ENCODE measurements at places on chromosomes 5 and 9.
A peak's percentile ranks its signal among the peaks of the same experiment; 100 is the strongest.

- DNase-seq, result no peak
Measured at GRCh38 chr9:134888603-134889190, 8.1 kb downstream of the FCN2 start.

- DNase-seq, result no peak
Measured at GRCh38 chr5:81202655-81203054, 30.5 kb upstream of the CKMT2 start.

- no peak for DNase-seq
Measured at GRCh38 chr9:76803762-76804161, 39.5 kb downstream of the PCA3 start.

GRCh38 chr5:27503813-27504212 is 465.4 kb upstream of the CDH9 start:
- no peak for DNase-seq

DNA sequence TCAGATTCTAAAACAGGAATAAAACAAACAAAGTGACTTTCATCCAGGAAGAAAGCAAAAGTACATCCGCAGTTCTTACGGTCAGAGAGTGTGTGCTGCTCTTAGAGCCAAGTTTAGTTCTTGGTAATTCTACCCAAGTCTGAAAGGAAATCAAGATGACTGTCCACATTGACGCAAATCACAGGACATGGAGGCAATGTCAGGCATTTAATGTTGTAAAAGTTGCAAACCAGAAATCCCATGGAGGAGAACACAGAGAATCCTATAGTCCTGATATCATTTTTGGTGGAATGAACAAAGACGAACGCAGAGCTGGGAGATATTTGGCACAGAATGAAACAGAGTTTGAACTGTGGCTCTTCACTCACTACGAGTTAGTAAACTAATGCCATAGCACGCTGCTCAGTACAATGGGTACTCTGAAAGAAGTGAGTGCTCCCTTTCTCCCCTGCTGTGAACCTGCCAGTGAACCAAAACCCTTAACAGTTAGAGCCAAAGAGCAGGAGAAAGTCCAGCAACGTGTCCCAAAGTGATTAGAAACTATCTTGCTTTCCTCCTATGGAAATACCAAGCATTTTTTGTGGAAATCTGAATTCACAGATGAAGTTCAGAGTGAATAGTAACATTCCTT is 74.3 kb downstream of the MUSK start:
- DNase-seq, result no peak

- no peak for DNase-seq
Measured at GRCh38 chr5:17378346-17378997, 119.6 kb upstream of the TAF11L2 start.

DNA sequence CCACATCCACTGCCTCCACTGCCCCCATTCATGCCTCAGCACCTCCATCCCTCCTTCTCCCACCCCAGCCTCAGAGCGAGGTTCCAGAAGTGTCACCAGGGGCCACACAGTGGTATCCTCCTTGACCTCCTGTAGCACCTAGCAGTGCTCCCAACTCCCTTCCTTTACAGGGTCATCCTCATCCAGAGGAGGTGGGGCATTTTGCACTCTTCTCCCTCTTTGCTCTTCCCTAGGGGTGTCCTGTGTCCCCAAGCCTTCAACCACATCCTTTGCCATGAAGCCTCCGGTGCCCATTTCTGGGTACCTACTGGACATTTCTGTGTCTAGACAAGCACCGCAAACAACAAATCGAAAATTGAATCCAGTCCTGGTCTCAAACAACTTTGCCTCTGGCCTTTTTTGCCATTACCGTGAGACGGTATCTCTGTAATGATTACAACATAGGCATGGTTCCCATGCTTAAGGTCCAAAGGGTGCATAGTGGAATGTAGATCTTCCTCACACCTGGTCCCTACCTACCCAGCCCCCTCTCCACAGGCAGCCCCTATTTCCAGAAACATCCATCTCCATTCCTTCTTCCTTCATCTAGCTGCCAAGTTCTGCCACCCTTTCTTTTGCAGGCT is 17.6 kb downstream of the WWC1 start:
- DNase-seq, result no peak

DNA sequence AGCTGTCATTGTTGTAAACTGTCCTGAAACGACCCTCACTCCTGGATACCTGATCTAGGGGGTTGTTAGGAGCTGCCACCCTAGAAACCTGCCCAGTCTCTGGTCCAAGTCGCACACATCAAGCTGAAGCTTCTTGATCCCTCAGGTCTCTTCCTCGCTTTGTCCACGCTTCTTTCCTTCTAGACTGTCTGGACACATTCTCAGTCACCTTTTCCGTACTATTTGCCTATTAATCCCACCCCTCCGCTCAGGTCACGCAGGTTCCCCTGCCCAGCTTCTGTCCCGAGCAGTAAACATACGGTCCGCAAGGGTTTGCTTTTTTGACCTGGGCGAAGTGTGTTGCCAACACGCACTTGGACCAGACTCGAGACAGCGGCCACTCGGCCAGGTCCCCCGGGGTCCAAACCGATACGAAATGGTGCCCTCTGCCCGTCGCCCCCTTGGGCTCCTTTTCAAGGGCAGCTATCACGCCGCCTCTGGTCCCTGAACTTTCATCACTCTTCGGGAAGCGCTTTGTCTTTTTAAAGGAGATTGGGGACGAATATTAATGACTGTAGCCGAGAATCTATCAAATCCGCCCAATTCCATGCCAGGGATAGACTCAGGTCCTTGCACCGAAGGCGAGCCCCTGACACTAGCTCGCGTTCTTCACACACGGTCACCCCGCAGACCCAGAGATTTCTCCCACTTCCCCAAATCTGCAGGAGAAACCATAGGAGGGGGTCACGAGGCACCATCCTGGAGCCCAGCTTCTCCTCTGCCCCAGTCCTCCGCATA is 814 bp downstream of the PLCXD3 start:
- DNase-seq, result no peak

DNA sequence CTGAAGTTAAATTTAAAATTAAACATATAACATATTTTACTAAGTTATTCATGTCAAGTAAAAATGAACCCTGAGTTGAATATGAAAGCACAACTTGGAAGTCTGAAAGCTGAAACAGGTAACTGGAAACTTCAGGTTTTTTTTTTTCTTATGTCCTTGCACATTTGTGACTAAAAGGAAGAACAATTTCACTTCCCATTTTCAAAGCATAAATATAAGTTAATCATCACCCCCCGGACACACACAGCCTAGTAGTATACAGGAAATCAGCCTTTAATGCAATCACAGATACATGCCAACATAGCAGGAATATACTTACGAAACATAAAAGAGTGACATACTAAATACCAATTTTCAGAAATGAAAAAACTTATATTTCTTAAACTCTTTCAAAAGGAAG is 225.9 kb downstream of the RFX3 start:
- DNase-seq, result no peak

- DNase-seq, result no peak
Measured at GRCh38 chr5:142846406-142846805, 76.2 kb downstream of the ARHGAP26 start.

DNA sequence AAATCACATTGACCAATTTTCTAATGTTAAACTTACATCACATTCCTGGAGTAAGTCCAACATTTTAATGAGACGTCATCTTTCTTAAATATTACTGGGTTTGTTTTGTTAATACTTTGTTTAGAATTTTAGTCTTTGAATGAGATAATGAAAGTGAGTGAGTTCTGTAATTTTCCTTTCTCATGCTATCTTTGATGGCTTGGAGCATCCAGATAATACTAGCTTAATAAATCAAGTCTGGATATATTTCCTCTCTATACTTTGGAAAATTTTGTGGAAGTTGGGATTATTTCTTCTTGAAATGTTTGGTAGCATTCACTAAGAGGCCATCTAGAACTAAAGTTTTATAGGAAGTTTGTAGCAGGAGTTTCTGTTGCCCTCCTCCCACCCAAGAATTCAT is 90.8 kb upstream of the IL7R start:
- DNase-seq, result no peak

- DNase-seq, result no peak
Measured at GRCh38 chr5:143673676-143674468, 138.1 kb upstream of the HMHB1 start.

DNA sequence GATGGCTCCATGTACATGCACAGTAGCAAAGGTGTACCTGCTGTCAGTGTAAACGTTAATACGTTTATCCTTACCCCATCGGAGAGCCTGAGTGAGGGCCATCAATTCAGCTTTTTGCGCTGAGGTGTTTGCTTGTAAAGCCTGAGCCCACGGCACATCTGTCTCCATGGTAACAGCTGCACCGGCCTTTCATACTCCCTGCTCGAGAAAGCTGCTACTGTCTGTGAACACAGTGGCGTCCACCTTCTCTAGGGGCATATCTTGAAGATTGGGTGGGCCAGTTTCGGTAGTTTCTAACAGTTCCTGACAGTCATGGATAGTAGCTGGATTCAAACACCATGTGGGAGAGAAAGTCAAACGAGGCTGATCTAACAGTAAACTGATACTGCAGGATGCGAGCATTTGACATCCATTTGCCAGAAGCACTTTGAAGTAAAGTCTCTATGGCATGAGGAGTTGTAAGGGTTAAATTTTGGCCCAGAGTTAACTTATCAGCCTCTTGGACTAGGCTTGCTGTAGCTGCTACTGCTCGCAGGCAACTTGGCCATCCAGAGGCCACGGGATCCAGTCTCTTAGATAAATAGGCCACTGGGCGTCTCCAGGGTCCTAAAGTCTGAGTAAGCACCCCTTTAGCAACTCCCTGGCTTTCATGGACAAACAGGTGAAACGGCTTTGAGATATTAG is 21.0 kb upstream of the RHOBTB3 start:
- no peak for DNase-seq

GRCh38 chr9:135410831-135411473 is 68.6 kb upstream of the PPP1R26 start:
- DNase-seq, result no peak

- no peak for DNase-seq
Measured at GRCh38 chr9:18477121-18477660, 3.2 kb downstream of the ADAMTSL1 start.

GRCh38 chr5:172640139-172640538 is 924 bp upstream of the NEURL1B start:
- no peak for DNase-seq

- no peak for DNase-seq
Measured at GRCh38 chr5:61765471-61765870, 433.4 kb downstream of the ZSWIM6 start.

DNA sequence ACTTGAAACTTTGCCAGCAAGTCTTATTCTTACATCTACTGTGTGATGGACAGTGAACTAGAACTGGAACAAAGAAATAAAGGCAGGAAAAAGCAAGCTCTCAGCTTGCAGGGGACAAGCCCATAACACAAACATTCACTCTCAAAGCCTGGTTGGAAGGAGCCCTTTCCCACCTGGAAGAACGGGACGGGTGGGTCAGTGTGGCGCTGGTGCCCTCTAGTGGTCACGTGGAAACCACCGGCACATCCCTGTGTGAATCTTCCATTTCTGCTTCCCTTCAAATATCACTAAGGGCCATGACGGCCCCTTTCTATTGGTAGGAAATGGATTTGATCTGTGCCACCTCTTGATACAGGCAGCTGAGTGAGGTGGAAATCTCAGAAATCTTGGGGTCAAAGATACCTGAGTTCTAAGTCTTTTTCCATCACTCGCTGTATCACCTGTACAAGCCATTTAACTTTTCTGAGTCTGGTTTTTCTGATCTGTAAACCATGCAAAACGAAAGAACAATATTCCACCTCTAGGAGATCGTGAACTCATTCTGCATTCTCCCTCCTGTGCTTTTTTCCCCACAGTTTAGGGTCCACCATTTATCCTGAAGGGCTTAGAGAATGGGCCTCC is 211.6 kb downstream of the MSX2 start:
- DNase-seq, result peak; percentile 52

GRCh38 chr9:38233343-38233742 is 159.2 kb upstream of the ALDH1B1 start:
- no peak for DNase-seq

DNA sequence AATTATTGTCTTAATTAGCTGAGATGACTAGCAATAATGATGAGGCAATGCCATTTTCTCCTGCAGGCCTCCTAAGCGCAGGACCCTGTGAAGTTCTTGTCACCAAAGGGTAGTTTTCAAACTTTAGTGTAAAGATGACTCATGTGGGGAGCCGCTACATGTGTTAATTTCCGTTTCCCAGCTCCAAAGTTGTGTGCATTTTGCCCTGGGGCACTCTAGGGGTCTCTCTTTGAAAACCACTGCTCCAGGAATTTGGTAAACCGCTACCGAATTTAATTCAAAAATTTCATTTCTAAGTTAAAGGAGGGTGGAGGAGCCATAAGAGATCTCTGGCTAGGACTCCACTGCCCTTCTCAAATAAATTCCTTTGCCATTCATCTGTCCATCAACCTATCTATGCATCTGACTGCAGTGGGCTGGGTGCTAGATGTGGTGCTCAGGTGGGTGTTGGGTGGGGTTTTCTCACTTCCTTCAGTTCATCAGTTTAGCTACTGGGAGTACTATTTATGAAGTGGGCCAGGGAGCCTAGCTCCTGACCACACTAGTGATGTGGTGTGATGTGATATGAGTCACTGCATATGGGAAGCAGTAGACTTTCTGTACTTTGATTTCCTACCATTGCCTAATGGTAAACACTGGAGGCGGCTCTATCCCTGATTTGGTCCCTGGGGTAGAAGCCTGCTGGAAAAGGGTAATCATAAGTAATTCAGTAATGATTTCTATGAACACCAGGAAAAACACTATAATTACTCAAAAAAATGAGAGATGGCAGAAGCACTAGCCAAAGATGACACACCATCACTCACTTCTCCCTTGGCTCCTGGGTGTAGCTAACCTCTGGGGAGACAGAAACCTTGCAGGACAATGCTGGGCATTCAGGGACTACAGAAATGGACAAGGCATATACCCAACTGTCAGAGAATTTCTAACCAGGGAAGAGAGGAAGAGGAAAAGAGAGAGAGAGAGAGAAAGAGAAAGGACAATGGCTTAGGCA is 4.0 kb upstream of the ZSWIM6 start:
- DNase-seq, result peak; percentile 24

GRCh38 chr9:131809941-131810344 is 70.1 kb upstream of the RAPGEF1 start:
- no peak for DNase-seq

- DNase-seq, result no peak
Measured at GRCh38 chr5:91586232-91586631, 203.1 kb upstream of the ARRDC3 start.

DNA sequence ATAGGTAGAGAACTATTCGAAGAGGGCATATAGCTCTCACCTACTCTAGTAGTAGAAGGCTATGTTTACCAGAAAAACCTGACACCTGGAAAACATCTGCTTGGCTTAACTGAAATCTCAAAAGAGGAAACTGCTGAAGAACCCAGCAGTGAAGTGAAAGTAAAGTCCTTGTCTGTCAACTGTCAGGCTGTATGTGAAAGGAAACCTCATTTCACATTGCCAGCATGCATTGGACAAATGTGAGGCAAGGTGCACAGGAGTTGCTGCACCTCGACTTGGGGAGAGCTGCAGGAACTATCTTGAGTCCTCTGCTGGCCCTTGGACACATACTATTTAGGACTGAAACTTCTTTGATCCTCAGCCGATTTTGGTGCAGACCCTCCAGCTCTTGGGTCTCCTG is 53.3 kb downstream of the NREP start:
- no peak for DNase-seq

GRCh38 chr5:98763001-98763630 is 10.3 kb upstream of the RGMB start:
- DNase-seq, result no peak

Data from activated CD4-positive, alpha-beta T cell treated with anti-CD3 and anti-CD28 coated beads for 48 hours (primary cell).